NCI-H510A treated with DMSO at 0.1 percent for 48 hours (cell line): ENCODE measurements at places on chromosomes 7 and 10.
A peak's percentile ranks its signal among the peaks of the same experiment; 100 is the strongest.

DNA sequence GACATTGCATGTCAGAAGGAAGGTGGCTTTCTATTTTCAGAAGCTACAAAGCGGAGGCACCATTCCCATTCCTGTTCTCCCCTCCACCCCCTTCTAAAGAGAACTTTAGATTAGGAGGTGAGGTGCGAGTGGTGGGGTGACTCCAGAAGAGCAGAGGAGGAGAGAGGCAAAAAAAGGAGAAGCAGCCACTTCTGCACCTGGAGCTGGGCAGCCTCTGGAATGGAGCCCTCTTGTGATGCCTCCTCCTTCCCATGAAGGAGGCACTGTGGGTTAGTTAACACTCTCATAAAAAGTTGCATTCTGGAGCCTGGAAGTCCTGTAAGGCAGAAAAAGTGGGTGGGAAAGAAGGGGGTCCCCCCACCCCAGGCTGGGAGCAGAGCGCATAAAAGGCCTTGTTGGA is 4.8 kb downstream of the PTF1A start:
- DNase-seq = no peak

- DNase-seq = no peak
Measured at GRCh38 chr10:79239275-79239779, 107.9 kb upstream of the PPIF start.

- no peak for DNase-seq
Measured at GRCh38 chr10:7111089-7111488, 299.7 kb downstream of the SFMBT2 start.

DNA sequence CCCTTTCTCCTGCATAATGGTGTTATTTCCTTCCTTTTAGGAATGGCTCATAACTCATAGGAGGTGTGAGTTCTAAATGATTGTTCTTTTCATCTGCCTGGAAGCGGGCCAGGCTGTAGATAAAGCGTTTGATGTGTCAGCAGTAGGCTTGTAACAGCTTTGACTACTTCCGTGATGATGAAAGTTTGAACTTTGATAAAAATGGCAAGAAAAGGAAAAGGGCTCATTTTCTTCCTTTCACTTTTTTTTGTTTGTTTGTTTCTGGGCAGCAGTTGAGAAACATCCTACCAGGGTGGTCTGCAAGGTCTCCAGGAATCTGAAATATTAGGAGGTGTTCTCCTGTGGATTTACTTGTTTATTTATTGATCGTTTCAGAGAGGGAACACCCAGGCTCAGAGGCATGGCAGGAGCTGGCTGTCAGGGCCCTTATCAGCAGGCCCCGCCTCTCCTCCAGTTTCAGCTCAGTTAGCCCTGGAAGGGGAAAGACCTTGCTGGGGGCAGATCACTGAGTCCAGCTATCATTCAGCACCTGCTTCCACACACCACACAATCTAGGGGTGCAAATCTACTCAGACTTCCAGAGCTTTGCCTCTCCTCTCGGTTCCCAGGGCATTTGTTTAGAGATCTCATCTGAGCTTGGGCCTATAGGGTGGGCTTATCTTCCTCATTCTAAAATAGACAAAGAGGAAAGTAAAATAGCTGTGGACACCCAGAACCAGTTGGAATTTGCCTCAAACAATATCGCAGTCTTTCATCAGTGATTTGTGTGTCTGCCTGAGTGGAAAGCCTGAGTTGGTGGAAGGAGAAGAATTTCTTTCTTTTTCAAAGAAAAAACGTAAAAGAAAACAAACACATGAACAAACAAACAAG is 130.9 kb downstream of the BMPER start:
- DNase-seq = peak; percentile 10

- no peak for DNase-seq
Measured at GRCh38 chr10:80856186-80856585, 318.5 kb downstream of the SH2D4B start.
